ENCODE measurements at places on chromosomes 4 and X.

DNA sequence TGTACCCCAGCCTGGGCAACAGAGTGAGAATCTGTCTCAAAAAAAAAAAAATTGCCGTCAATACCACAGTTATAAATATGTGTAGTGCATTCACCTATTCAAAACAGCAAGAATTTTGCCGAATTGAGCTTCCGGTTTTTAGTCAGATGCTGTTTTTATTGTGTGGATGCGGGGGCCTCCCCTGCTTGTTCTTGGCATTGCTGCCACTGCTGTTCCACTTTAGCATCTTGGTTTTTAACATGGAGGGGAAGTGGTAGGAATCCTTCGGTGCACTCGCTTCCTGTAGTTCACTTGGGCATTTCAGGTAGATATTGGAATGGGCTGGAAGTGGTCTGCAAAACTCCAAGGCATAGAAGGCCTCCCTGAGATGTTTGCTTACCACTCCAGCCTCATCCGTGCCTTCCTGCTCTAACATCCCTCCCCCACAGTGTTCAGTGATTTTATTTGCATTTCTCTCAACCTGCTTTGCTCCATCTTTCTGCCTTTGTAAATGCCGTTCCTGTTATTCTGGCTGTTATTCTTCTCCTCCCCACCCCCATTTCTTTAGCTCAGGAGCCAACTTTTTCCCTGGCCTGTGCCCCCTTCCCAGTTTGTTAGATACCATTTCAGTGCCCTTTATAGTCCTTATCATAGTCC lies 25.5 kb downstream of the MOB1B start:
- DNase-seq = no peak

GRCh38 chr4:35253331-35253730 lies 991.0 kb downstream of the ARAP2 start:
- DNase-seq = no peak

DNA sequence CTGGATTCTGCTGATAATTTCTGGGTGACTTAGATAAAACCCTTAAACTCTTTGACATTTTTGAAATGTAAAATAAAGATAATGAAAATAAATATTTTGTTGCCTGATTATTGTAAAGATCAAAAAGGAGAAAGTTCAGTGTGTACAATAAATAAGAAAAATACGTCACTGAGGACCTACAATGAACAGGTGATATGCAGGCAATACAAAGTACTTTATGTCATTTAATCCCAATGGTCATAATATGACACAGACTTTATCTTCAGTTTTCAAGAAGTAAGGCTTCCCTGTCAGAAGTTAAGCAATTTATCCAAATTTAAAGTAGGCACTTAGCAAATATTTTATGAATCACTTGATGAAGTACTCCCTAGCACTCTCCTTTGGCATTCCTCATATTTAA lies 532.8 kb downstream of the GBA3 start:
- no peak for DNase-seq

DNA sequence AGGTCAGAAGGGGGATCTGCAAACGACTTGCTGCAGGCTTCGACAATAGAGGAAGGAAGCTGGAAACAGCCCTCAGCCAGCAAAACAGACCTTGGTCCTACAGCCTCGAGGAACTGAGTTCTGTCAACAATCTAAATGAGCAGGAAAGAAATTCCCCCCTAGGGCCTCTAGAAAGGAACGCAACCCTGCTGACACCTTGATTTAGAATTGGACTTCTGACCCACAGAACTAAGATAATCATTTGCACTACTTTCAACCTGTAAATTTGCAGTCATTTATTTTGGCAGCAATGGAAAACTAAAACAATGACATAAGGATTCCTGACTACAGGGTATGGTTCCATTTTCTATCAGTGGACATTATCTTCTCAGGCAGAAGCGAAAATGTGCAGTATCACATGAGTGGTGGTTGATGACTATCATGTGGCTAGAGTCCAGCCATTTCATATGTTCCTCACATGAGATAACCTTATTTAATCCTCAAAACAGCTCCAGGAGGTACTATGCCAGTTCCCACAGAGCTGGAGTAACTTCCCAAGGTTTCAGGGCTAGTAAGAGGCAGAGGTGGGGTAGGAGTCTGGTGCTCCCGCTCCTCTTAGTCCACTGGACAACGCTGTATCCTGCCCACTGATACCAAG lies 61.6 kb downstream of the SAT1 start:
- DNase-seq = no peak

- DNase-seq = no peak
Measured at GRCh38 chr4:77132652-77133312, 24.2 kb upstream of the CCNG2 start.

- no peak for DNase-seq
Measured at GRCh38 chr4:13928214-13928613, 300.7 kb upstream of the BOD1L1 start.

DNA sequence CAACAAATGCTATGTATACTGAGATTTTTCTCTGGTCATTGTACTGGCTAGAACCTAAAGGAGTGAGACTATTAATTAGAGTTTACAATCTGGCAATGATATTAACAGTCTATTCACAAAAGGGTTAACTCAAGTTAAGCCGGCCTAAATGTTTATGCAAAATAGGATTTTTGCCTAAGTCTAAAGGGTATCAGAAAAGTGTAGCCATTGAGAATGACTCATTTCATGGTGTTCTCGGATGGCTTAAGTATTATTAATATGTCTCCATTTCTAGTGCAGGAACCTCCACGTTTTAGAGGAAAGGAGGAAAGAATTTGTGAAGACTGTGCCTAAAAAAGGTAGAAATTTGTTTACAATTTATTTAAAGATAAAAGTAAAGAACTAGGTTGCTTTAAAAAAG lies 29.8 kb downstream of the DYNLT3 start:
- no peak for DNase-seq

- DNase-seq = no peak
Measured at GRCh38 chr4:125780164-125780563, 465.4 kb downstream of the FAT4 start.

- DNase-seq = no peak
Measured at GRCh38 chr4:102503301-102503746, 2.2 kb downstream of the NFKB1 start.

- DNase-seq = no peak
Measured at GRCh38 chrX:22585831-22586230, 313.1 kb downstream of the CBLL2 start.

- no peak for DNase-seq
Measured at GRCh38 chrX:10021461-10022272, 54.5 kb downstream of the CLDN34 start.

DNA sequence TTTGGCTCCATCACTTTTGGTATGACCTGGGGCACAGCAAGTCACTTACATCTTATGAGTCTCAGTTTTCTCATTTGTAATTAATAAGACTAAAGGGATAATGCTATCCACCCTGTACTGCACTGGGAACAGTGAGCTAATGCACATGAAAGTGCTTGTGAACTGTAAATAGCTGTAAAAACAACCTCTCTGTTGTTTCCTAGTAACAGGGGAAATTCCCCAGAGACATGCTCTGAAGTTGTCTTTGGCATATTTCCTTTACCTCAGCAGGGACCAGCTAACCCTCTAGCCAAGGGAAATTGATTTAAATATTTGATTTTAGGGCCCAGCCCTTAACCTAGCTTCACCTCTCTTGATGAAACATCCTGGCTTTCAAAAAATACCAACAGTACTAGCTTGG lies 6.1 kb upstream of the CYSLTR1 start:
- DNase-seq = no peak

DNA sequence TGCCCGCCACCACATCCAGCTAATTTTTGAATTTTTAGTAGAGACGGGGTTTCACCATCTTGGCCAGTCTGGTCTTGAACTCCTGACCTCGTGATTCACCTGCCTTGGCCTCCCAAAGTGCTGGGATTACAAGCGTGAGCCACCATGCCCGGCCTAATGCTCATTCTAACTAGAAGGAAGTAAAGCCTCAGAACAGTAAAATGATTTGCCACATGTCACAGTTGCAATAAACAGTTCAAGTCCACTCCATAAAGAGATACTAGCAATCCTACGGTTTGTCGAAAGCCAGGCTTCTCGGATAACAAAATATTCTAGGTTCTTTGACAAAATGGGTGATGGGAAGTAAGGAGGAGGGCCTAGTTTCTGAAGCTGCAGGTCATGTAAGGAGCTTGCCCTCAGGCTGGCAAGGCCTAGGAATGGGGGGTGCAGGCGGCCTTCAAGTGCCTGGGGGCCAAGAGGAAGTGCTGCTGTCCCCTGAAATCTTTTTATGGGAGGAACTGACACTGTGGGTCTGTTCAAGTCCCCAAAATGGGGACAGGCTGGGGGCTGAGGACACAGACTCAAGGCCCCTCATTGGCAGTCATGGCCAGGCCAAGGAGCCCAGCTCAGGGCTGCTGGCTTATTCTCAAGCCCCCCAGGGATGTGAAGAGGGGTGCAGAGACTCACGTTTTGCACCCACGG lies 31.8 kb upstream of the ACSL1 start:
- no peak for DNase-seq

DNA sequence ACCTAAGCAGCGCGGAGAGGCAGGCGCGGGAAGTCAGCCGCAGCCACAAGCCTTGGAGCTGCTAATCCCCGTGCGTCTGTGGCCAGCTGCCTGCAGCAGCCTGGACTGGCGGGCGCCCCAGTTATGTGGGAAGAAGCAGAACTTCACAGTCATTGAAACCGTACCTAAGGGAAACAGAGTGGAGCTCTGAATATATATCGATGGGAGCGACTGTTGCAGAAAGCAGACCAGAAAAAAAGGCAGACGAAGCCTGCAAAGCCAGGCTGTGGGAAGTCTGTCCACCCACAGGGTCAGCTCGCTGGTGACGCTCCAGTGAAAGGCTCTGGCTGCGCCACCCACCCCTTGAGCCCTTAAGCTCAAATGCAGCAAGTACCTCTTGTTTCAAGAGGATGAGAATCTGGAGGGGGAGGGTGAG lies 24.7 kb downstream of the KCNE5 start:
- DNase-seq = no peak

GRCh38 chrX:34918856-34919255 lies 23.7 kb upstream of the FAM47B start:
- no peak for DNase-seq

GRCh38 chrX:68175562-68175961 lies 257.7 kb downstream of the OPHN1 start:
- no peak for DNase-seq

GRCh38 chr4:151700566-151701316 lies 60.1 kb downstream of the GATB start:
- DNase-seq = no peak

DNA sequence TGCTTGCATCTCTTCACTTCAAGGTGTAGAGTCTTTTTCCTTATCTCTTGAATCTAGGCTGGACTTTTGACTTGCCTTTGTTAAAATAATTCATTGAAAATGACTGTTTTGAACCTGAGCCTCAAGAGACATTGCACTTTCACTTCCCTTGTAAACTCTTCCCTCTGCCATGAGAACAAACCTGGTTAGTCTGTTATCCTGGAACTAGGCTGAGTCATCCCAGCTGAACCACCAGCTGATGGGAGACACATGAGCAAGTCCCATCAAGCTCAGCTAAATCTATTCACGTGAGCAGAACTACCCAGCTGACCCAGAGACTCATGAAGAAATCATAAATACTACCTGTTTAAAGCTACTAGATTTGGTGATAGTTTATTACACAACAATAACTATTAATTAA lies 202.3 kb upstream of the CENPE start:
- no peak for DNase-seq

DNA sequence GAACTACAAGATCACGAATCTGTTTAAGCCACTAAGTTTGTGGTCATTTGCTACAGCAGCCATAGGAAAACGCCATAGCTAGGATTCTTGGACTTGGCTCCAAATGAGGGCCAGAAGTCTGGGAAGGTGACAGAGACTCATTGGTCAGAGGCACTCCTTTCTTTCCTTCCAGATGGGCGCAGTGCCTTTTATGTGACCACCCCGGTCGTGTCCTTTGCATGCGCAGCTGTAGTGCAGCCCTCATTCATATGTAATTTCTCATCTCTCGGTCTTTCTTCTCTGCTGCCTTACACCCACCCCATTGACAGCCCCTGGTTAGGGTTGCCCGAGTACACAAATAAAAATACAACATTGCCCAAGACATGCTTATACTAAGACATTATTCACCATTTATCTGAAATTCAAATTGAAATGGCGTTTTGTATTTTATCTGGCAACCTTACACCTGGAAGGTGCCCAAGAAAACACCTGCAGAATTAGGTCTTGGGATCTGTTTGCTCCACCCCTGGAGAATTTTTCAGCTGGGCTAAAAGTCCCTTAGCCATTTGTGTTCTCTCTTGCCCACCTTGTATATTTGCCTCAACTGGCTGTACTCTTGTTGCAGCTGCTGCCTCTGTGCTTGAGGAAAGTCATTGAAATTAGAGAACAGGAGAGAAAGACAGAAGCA lies 21.9 kb downstream of the CCKAR start:
- no peak for DNase-seq

- DNase-seq = no peak
Measured at GRCh38 chr4:85803856-85804255, 328.9 kb downstream of the ARHGAP24 start.

GRCh38 chrX:132015875-132016274 lies 7.2 kb upstream of the STK26 start:
- no peak for DNase-seq

DNA sequence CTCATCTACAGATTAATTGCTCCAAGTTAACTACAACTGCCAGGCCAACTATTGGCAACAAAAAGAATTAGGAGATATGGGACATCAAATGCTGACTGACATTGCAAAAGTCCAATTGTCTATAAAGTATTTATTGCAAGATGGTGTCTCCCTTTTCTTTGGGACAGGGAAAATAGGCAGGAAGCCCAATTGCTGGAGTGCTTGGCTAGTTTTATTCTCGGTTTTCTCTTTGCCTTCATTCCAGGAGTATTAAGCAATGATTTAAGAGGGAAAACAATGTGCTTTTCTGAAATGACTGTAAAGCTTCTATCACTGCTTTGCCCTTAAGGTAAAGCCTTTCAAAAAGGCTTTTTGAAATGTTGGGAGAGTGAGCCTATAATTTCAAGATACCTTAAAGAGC lies 62.8 kb upstream of the DIAPH2 start:
- no peak for DNase-seq

GRCh38 chrX:129522184-129523078 lies 859 bp downstream of the SMARCA1 start:
- DNase-seq = no peak

DNA sequence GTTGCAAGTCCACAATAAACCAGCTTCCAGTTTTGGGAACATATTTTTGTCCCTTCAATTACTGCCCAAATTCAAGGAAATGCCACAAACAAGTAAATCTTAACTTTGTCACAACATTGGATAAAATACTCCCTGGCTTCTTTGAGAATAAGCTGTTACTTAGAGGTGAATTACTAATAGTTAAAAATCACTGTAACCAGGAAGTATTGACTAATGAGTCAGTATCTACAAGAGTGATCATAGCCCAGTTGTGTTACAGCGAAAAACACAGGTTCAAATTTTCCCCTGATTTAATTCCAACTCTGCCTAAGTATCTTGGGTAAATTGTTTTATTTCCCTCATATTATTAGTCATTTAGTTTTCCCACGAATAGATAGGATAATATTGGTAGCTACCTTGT lies 291.2 kb upstream of the PPARGC1A start:
- DNase-seq = no peak

GRCh38 chr4:25427871-25428270 lies 50.8 kb downstream of the ANAPC4 start:
- no peak for DNase-seq

DNA sequence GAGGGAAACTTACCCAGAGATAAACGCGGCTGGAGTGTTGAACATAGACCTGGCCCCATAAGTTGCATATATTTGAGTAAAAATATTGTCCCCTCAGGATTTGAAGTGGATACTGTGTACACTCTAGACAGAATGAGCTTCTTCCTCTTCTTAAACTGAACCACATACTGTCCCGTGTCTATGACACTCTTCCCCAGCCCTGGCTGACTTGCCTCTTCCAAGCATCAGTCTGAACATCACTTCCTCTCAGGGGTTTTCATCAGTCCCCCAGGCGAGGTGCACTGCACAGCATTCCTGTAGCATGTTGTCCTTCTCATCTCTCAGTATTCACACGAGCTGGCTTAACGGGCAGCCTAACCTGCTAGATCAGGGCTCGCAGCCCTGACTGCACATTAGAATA lies 80.5 kb upstream of the TMEM150C start:
- no peak for DNase-seq
